ENCODE measurements at places on chromosomes 5 and 9.

DNA sequence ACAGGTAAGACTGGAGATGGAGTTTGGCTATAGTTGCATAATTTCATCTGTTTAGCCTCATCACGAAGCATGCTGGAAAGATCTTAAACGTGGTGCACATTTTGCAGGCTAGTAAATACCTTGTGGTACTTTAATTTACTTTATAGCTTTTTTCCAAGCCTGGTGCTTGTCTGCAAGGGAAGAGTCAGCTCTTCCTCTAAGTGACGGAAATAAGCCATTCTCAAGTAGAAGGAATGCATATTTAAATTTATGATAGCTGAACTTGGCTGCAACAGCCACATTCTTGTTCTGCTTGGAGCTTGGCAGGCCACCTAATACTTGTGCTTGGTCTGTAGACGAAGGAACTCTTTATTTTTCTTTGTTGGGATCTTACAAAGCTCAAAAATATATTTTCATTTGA lies 188.0 kb upstream of the PIK3R1 start:
- no peak for DNase-seq

DNA sequence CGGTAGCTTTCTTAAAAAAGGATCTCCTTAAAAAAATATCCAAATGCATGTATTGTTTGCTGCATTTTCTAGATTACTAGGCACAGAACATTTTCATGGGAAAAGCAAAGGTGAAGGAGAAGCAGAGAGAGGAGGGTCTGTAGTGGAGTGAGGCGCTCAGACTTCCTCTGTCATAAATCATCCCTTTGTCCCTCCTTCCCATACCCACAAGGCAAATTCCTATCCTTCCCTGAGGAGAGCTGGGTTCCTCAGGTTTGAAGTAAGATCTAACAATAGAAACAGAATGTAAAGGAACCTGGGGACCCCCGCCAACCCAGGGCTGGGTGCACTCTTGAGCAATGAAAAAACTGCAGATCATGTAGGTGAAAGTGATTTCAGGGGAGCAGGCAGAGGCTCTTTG lies 149.2 kb upstream of the ANKH start:
- DNase-seq = no peak

GRCh38 chr9:21095561-21095960 lies 17.8 kb upstream of the IFNB1 start:
- DNase-seq = no peak

DNA sequence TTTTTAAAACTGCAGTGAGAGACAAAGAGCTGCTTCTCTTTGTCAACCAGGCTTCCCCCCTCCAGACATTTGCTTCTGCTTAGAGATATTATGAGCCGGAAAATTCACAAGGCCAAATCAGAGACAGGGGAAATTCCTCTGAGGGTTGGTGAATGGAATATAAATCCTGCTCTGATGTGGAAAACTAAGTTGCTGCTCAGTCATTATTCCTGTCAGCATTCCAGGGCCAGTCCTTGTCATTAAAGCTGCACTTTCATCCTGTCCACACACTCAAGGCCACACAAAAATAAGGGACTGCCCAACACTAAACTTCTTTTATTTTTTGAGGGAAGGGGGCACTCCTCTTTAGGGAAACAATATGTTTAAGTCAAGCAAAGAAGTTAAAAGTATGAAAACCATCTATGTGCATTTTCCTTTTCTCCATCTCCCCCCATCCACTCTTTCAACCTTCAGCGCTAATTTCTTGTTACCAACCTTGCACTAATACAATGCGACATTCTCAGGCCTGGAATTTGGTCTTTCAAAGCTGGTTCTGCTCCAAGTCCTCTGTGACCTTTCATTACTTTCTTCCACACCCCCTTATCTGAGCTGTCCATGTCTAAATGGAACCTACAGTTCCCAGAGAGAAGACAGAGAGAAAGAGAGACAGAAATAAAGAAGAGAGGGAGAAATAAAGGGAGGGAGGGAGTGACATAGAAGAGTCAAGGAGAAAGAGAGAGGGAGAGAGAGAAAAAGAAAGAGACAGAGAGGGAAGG lies 118.9 kb upstream of the S1PR3 start:
- no peak for DNase-seq

GRCh38 chr9:132141948-132142594 lies 19.8 kb upstream of the NTNG2 start:
- DNase-seq = no peak

DNA sequence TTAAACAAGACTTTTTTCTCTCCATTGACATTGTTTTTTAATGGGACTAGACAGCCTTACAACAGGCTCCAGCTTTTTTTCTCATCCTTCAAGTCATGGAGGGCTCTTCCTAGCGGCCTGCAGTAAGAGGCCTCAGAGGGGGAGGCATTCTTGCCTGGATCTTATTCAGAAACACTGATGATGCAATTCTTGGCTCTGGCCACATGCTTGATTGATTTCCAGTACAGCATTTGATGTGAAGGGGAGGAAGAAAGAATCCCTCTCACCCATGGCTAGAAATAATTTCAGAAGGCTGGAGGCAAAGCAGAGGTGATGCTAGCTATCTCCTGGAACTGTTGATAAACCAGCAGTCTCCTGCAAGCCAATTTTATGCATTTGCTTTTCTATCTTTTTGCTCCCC lies 324.8 kb downstream of the PRELID2 start:
- no peak for DNase-seq

DNA sequence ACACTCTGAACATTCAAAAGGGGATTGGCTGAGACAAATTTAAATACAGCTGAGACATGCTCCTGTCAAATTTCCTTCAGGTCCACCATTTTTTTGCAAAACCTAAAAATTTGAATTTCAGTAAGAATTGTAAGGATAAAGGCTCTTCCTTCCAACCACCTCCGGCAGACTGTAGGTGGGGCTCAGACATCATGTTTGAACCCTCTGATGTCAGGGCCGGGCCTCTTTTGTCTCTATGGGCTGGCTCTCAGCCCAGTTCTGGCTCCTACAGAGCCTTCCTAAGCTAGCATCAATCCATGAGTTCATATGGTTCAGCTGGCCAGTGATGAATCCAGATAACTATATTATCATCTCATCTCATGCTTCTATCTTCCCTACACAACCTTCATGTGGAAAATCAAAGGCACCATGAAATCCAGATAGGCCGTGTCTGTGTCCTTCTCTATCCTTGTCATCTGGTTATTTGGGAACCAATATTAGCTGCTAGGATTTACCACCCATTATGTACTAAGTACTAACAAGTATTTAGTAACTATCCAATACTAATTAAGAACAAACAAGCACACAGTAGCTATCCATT lies 44.2 kb downstream of the NIPSNAP3B start:
- no peak for DNase-seq

- no peak for DNase-seq
These were observed 25.0 kb upstream of the GSN start for GRCh38 chr9:121242959-121243346.

DNA sequence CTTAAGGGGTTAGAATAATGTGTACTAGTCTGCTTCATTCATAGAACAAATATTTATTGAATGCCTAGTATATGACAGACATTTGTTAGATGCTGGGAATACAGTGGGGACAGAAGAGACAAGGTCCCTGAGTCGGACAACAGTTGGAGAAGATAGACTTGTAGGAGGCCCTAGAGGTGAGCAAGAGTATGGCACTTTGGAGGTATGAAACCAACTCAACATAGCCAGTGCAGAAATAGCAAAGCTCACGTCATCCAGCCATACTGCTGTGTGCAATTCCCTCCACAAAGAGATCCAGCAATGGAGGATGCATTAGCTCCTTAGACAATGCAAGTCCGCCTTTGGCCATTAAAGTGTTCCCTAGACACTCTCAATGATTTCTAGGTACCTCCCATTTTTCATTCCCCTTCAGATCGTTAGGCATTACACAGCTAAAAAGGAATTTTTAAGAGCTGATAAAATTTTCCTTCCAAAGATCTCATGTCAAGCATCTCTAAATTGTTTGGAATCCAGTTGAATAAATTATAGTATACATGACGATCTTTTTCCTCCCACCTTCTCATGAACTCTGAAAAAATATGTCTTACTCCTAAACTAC lies 1949.6 kb upstream of the WWC1 start:
- DNase-seq = no peak

DNA sequence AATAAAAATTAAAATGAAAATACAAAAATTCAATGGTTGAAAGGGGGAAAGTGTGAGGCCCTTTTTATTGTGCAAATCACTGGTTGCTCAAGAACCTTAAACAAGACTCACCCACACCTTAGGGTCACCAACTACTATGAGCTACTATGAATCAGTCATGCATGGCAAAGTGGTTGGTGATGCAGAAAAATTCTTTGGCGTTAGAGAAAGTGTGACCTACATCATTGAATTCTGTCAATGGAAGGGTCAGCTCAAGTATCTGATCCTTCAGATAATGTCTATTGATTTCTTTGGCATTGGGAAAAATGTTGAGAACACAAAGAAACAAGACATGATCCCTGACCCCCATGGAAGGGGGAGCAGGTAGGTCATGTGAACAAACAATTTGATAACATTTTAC lies 149.7 kb upstream of the ADCY2 start:
- DNase-seq = no peak

GRCh38 chr9:98794802-98795201 lies 1.6 kb downstream of the ANKS6 start:
- no peak for DNase-seq

- DNase-seq = no peak
These were observed 247.9 kb downstream of the MSX2 start for GRCh38 chr5:174972291-174972690.

DNA sequence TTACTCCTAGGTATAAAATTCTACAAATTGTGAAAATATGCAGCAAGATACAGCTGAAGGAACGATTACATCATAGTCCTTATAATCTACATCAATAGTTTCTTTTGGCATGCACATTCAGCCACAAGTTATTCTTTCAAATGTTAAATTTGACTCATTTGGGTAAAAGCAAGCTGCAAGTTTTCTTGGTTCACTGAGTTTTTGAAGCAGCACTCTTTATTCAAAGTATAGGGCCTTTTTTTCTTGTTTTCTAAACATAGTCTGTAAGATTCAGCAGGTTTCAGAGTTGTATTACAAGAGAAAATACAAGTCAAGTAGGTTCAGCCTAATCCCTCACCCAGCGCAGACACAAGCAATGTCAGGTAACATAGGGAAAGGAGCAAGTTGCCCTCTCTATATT lies 981.5 kb downstream of the PTPRD start:
- DNase-seq = no peak

- no peak for DNase-seq
These were observed 1123.7 kb upstream of the C9orf72 start for GRCh38 chr9:28696960-28697359.

- no peak for DNase-seq
These were observed 80.0 kb upstream of the ITGA2 start for GRCh38 chr5:52909192-52909591.

DNA sequence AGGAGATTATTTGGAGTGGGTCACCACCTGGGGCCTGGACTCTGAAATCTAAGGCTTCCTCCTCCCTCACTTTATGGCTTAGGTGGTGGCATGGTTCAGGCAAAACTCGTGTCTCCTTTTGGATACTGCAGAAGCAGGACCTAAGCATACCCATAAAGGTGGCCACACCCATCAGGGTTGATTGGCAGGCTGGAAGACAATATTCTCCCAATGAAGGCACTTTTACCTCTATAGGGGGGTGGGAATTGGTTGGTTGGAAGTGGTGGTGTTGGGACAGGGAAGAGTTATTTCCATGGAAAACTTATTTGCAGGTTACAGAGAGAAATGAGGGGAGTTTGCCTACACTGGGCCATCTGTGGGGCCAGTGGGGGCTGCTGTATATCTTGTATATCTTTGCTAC lies 39.7 kb downstream of the CNOT6 start:
- no peak for DNase-seq

DNA sequence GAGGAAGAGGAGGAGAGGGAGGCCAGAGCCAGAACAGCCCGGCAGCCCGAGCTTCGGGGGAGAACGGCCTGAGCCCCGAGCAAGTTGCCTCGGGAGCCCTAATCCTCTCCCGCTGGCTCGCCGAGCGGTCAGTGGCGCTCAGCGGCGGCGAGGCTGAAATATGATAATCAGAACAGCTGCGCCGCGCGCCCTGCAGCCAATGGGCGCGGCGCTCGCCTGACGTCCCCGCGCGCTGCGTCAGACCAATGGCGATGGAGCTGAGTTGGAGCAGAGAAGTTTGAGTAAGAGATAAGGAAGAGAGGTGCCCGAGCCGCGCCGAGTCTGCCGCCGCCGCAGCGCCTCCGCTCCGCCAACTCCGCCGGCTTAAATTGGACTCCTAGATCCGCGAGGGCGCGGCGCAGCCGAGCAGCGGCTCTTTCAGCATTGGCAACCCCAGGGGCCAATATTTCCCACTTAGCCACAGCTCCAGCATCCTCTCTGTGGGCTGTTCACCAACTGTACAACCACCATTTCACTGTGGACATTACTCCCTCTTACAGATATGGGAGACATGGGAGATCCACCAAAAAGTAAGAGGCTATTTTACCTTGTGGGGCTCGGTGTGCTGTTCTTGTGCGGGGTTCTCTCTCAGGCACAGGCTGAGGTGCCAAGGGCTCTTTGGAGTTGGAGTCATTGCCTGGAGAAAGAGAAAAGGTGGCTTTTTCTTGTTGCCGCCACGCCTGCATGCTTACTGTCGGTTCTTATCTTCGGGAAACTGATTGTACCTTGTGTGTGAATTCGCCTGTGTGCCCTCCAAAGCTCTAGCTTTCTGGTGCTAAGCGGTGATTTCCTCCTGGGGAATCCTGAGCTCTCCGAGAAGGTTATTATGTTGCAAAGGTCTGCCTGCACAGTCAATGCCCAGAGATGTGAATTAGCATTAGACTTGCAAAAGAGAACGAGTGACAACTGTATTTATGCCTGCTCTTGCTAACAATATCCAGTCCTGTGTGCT lies at the start of gene ISL1:
ISL1 (plus strand) TSS at position 318 of the 991 bp plus-strand sequence; CDS start at position 542, 224 bp downstream.
- DNase-seq = no peak

DNA sequence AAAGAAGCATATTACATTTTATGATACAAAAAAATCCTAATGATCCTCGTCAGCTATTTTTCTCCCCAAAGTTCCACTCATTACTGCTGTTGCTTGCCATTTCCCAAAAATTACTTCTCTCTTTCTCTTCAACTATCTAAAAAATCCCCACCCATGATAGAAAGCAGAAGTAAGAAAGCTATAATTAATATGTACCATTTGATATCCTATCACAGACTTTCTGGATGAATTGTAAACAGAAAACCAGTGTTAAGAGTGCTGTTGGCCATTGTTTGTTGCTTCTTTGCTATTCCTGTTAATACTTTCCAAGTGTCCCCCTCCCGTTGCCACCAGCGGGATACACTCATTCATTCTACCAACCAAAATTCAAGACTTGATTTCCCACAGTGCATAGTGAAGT lies 136.3 kb upstream of the SMARCA2 start:
- no peak for DNase-seq

- no peak for DNase-seq
These were observed 8.6 kb upstream of the RAPGEF1 start for GRCh38 chr9:131748411-131748955.

- no peak for DNase-seq
These were observed 23.3 kb downstream of the TNFSF8 start for GRCh38 chr9:114906922-114907571.

GRCh38 chr5:131379723-131380122 lies 115.9 kb downstream of the CDC42SE2 start:
- DNase-seq = peak; percentile 72

DNA sequence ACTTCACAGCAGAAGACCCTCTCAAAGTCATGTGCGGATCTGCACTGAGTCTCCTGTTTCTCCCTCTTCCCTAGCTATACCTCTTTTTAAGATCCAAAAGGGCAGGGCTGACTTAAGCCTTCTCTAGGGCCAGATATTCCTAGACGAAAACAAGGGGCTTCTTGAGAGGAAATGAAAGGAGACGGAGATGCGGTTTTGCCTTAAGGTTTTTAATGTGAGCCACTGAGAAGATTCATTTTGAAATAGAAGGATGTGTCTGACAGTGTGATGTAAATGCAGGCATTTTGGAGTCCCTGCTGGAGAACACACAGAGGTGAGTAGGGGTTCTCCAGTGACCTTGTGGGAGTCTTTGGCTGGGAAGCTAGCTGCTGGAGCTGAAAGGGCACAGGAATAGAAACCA lies 15.6 kb upstream of the IL12B start:
- DNase-seq = no peak
